ENCODE measurements at places on chromosomes 2 and 18.

DNA sequence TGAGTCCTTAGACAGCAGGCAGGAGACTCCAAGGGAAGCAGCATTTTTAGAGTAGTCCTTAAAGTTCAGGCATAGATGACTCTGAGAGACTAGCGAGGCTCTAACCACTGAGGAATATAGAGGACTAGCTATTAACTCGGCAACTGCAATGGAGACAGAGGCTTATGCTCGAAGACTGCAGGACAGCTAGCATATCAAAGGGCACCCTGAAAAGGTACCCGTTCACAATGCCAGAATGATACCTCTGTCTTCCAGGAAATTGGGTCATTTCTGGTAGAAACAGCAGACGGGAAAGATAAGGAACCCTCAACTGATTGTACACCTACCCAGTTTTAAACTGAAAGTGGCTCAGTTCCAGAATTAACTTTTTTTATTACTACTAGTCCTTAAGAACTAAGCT is 1204.0 kb upstream of the ZEB2 start:
- no peak for DNase-seq

DNA sequence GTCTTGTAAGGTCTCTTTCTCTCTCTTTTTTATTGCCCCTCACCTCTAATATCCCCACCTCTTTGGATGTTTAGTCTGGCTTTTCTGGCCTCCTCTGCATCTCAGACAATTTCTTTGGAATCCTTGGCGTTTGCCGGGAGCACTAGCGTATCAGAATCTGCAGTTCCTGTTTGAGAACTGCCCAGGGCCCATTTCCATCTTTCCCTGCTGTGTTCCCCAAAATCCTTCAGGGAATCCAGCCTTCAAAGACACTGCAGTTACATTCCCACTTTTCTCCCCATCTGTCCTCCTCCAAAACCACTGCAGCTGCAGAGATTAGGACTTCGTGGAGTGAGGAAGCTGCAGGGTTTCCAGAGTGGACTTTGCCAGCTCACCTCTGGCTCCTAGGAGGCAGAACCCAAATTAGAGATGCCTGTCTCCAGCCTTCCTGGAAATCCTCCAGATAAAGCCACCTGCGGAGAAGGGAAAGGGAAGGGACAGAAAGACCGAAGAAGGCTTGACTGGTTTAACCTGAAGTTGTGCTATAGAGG is 2.7 kb downstream of the VSNL1 start:
- no peak for DNase-seq

- no peak for DNase-seq
Measured at GRCh38 chr2:29269765-29270109, 154.5 kb downstream of the CLIP4 start.

GRCh38 chr18:79782566-79783308 is 15.0 kb upstream of the KCNG2 start:
- no peak for DNase-seq

DNA sequence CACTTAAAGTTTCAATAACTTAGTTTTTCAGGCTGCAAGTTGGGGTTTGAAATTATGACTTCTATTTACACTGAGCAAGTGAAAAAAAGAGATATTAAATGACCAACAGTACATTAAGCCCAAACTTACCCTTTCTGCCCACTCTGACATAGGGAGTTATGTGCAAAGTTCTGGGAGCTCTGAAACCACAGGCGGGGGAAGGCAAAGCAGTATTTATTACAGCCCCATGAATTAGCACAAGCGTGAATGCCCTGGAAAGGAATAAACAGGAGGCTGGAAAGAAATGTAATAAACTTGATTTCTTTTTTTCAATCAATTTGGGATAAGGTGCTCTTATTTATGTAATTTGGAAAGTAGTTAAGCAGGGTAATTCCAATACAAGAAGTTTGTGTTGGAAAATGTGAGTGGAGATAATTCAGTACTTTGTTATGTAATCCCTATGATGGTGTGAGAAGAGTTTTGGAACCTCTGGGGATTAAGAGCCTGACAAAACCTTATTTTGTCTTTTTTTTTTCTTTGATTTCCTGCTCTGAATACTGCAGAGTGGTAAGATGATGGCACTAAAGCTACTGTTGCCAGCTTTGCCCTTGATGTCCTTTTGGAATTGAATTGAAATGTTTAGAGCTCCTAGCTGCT is 351.5 kb downstream of the ARHGAP15 start:
- no peak for DNase-seq

DNA sequence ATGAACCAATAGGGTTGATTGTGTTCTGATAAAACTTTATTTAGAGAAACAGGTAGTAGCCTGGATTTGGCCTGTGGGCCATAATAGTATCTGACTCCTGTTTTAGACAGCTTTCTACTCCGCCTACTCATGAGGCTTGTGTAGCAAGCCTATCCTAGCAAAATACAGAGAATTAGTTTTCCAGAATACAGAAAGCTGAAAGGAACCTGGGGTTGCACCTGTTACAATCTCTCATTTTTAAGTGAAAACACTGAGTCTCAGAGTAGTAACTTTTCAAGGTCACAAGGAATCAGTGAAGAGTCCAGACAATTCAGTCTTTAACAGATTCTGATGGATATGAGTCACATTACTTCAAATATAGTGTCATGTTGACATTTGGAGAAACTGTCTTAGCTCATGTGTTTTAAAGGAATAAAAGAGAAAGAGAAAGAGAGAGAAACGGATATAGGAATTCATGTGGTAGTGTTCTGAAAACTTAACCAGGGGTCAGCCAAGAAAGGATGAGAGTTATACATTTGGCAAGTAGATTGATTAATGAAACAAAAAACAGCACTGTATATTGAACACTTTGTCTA is 17.0 kb downstream of the ARHGAP28 start:
- no peak for DNase-seq

GRCh38 chr2:152420363-152420762 is 85.4 kb downstream of the FMNL2 start:
- no peak for DNase-seq

DNA sequence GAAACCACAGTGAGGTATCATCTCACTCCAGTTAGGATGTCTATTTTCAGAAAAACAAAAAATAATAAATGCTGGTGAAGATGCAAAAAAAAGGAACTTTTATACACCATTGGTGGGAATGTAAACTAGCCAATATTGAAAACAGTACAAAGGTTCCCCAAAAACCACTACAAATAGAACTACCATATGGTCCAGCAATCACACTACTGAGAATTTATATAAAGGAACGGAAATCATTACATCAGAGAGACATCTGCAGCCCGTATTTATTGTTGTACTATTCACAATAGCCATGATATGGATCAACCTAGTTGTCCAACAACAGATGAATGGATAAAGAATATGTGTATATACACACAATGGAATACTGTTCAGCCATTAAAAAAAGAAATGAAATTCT is 52.0 kb downstream of the ORC4 start:
- no peak for DNase-seq

DNA sequence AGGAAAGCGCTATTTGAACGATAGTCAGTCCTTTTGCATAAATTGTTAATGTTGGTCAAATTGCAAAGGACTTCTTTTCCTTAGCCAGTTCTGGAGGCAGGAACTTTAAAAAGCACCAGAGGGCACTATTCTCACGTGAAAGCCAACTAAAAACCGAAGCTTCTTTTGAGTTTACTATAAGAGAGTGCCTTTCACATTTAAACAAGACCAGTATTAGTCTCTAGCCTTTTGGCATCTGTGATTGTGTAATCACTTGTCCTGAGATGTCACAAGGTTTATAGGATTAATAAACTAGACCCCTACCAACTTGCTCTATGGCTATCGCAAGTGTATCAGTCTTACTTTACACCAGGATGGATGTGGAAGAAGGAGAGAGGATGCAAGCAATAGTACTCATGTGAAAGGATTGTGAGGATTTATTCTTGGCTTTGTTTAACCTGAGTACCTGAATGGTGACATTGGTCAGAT is 14.4 kb upstream of the STAT4 start:
- no peak for DNase-seq

DNA sequence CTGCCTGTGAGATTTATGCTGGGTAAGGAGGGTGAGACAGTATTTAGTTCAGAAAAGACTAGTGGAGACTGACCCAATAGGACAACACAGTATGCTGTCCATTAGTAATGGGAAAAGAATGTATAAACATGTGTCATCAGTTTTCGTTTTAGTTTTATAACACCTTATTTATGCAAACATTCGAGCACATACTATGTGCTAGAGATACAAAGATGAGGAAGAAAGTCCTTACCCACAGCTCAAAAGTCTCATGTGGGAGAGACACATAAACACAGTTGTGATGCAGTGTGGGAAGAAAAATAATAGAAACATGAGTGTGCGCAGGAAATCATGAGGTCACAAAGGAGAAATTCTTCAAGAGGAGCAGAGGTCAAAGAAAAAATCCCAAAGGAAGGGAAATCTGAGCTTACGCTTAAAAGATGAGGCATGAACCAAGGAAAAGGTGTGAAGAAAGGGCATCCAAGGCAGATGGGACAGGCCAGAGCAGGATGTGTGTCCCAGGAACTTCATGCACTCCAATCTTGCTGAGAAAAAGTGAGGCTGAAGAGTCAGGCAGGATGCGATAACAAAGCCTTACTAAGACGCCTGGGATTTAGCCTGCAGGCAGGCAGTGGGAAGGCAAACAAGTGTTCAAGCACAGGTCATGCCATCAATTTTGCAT is 8.1 kb downstream of the METTL21A start:
- no peak for DNase-seq

GRCh38 chr2:38266382-38267061 is 110.6 kb downstream of the ATL2 start:
- DNase-seq = no peak

DNA sequence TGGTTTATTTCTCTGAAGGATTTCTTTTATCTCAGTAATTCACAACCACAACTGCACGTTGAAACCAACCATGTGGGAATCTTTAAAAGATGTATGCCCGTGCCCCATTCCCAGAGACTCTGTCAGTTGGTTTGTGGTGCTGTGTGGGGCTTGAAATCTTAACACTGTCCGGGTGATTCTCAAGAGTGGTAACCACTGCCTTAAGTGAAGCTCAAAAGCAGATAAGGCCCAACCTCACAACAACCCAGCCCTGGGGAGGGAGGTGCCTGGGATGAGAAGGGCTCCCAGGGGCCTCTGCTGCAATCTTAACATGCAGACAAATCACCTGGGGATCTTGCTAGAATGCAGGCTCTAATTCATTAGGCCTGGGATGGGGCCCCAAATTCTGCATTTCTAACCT is 13.4 kb downstream of the AOX1 start:
- DNase-seq = no peak

- DNase-seq = no peak
Measured at GRCh38 chr2:171629113-171629512, 58.2 kb upstream of the DYNC1I2 start.

DNA sequence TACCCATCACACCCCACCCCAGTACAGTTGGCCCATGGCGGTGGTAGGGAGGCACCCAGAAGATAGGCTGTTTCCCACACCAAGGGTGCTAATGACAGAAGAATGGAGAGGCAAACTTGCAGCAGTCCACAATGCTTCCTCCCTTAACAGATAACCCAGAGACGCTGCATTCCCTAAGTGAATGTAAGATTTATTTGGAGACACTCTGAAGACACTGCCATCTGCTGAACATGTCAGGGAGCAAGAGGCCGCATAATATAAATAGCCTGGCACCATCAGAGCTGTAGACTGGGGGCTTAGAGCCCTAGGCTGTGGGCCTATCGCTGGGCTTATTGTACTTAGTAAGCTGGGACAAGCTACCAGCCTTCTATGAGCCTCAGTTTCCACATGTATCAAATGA is 2.2 kb upstream of the IWS1 start:
- no peak for DNase-seq

DNA sequence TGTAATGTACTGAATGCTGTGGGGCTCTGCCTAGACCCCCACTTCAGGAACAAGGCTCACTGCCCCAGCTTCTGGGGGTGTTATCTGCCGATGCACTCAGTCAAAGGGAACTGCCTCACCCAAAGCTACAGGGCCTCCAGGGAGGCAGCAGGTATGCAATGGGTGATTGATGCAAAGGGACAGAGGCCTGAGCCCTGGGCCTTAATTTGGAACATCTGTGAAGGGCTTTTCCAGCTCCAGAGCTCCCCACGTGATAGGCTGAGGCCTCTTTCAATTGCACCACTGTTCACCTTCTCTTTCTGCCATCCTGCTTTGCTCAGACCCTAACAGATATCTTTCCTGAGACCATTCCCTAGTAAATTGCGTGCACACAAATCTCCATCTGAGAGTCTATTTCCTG is 131.0 kb downstream of the ATL2 start:
- DNase-seq = no peak

GRCh38 chr2:197613509-197613987 is 61.8 kb downstream of the RFTN2 start:
- no peak for DNase-seq

GRCh38 chr2:23826040-23826439 is 100.9 kb downstream of the ATAD2B start:
- DNase-seq = no peak

DNA sequence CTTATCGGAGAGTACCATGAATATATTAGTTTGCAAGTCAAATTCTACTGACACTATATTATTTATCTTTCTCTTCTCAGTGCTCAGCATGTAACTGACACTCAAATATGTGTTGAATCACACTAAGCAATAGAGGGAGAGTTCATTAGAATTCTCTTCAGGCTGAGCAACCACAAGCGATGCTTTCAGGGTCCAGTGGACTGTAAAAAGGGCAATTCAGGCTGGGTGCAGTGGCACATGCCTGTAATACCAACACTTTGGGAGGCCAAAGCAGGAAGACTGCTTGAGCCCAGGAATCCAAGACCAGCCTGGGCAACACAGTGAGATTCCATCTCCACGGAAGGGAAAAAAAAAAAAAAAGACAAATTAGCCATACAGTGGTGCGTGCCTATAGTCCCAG is 16.3 kb downstream of the PDE6D start:
- no peak for DNase-seq

DNA sequence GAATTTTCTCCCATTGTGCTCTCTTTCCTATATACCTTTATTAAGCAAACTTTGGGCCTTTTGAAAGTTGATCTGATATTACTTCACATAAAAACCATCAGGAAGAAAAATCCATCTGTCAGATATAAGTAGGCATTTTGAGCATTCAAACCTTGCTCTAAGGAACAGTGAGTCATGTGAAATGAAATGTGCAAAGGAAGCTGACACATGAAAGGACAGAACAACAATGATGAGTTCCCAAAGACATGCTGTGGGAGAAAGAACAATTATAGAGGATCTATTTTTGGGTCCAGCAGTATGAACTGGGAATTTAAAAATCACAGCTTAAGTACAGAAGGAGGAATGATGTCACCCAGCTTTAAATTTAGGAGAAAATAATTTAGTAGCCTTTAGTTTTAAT is 18.1 kb downstream of the CALCRL start:
- no peak for DNase-seq

- DNase-seq = no peak
Measured at GRCh38 chr2:68411397-68412126, 46.5 kb downstream of the PLEK start.

- DNase-seq = no peak
Measured at GRCh38 chr18:63831080-63831788, 56.0 kb downstream of the SERPINB7 start.

- DNase-seq = no peak
Measured at GRCh38 chr18:27608742-27609141, 423.6 kb upstream of the CHST9 start.

DNA sequence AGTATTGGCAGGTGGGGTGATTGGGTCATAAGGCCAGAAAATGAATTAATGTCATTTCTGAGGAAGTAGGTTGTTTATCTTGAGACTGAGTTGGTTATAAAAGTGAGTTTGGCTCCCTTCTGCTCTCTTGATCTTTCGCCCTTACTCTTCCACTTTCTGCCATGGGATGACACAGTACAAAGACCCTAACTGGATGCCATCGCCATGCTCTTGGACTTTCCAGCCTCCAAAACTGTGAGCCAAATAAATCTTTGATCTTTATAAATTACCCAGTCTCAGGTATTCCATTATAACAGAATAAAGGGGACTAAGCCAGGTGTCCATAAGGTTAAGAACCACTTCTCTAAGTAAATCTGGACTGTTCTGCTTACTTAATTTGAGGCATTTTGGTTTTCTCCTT is 44.4 kb downstream of the MAP4K3 start:
- DNase-seq = no peak
